ENCODE measurements at places on chromosomes 16 and 17.
A peak's percentile ranks its signal among the peaks of the same experiment; 100 is the strongest.

GRCh38 chr17:41442739-41443138 is 2.0 kb upstream of the KRT38 start:
- DNase-seq: no peak

GRCh38 chr17:77763023-77763422 is 195.5 kb upstream of the TNRC6C start:
- no peak for DNase-seq

GRCh38 chr17:7235693-7236665 is 1.7 kb upstream of the DVL2 start:
- DNase-seq: no peak

GRCh38 chr17:47952171-47953021 is 5.3 kb downstream of the PRR15L start:
- no peak for DNase-seq

DNA sequence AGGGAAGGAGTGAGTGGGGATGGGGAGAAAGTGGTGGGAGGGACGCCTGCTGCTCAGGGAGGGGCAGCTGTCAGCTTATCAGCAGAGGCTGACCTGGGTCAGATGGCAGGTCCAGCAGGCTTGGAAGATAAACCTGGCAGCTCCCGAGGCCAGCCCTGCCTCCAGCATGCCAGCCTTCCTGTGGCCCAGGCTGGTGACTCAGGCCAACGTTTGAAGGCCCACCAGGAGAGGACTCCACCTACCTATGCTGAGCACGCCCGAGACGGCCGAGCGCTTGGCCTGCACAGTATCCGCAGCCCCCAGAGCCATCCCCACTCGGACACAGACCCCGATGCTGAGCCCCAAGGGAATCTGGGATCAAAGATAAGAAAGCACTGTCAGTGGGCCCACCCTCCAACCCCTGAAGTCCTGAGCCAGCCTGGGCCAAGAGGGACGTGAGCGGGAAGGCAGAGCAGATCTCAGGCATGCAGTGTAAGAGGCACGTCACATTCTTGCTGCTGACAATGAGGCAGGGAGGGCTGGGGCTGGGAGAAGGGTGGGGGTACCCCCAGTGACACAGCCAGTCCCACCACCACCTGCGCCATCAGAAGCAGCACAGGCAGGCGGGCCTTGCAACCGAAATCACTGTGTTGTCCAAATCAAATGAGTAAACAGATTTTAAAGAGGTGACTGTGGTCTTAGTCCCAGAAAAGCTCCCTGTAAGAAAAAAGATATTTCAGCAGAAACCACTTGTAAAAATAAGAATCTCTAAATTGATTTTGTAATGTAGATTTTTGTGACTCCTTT is 12.4 kb downstream of the SLC47A2 start:
- DNase-seq: no peak

DNA sequence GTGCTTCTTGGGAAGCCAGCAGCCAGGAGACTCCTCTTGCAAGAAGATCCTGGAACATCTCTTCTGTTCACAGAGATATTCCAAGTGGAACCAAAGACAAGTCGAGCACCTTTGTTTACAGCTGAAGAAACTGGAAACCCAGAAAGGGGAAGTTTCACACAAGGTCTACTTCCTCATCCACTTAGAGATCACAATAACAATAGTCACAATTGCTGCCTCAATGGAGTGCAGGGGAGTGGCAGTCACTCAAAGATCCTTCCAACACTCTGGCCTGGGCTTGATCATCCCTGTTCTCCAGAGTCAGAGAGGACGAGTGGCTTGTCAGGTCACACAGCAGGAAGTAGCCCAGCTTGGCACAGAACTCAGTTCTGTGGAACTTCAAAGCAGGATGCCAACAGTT is 46.9 kb upstream of the SIAH1 start:
- no peak for DNase-seq

- DNase-seq: no peak
Measured at GRCh38 chr16:10767127-10767526, 23.5 kb downstream of the NUBP1 start.

DNA sequence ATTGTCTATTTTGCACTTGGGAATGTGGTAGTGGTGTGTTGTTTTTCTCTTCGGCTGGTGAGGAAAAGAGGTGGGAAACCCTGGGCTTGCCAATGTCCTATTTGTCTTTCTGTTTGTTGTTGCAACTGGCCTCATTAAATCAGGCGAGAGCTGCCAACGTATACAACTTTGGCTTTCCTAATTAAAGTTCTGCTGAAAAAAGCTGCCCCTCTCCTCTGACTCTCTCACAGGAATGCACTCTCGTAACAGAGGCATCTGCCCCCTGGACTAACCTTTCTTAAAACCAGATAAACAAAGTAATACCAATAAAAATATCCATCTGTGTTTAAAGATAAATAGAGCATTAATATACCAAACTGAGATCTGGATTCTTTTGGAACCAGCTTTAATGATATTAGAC is 7.8 kb downstream of the CDRT15 start:
- no peak for DNase-seq

GRCh38 chr17:54435966-54436365 is 464.7 kb upstream of the TOM1L1 start:
- no peak for DNase-seq

GRCh38 chr16:54493061-54493460 is 206.5 kb upstream of the IRX3 start:
- DNase-seq: no peak

- no peak for DNase-seq
Measured at GRCh38 chr16:30519120-30520049, 7.0 kb downstream of the ZNF768 start.

DNA sequence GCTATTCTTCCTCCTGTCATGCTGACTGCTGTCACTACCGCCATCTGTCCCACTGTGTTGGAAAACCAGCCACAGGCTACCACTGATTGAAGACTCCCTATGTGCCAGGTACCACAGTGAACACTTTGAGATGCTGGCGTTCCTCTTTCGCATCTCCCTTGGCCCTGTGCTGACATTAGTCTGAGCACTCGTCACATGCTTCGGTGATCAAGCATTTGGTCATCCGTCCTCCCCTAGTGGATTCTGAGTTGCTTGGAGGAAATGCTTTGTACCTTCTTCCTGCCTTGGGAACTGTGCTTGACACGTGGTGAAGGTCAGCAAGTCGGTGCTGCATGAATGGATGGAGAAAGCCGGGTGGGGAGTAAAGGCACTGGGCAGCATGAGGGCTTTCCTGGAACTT is 260.1 kb downstream of the SNX29 start:
- no peak for DNase-seq

DNA sequence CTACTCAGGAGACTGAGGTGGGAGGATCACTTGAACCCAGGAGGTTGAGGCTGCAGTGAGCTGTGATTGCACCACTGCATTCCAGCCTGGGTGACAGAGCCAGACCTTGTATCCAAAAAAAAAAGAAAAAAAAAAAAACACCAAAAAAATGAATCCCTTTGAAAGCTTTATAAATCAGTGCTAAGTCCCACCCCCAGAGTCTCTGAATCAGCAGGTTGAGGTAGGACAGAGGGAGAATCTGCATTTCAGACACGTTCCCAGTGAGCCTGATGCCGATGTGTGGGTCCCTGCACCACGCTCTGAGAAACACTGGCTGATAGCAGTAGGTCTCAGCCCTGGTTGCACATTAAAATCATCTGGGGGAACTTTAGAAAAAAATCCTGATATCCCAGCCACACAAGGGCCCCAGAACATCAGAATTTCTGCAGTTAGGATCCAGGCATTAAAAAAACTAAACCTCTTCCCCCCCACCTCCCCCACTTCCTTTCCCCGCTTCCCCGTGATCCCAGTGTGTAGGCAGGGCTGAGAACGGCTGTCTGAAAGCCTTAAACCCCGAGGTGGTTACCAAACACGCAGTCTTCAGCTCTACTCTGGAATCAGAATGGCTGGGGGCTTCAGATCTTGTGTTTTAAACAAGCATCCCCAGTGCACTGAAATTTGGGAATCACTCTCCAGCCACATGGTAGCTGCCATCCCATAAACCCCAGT is 27.3 kb upstream of the GPRC5B start:
- DNase-seq: no peak

DNA sequence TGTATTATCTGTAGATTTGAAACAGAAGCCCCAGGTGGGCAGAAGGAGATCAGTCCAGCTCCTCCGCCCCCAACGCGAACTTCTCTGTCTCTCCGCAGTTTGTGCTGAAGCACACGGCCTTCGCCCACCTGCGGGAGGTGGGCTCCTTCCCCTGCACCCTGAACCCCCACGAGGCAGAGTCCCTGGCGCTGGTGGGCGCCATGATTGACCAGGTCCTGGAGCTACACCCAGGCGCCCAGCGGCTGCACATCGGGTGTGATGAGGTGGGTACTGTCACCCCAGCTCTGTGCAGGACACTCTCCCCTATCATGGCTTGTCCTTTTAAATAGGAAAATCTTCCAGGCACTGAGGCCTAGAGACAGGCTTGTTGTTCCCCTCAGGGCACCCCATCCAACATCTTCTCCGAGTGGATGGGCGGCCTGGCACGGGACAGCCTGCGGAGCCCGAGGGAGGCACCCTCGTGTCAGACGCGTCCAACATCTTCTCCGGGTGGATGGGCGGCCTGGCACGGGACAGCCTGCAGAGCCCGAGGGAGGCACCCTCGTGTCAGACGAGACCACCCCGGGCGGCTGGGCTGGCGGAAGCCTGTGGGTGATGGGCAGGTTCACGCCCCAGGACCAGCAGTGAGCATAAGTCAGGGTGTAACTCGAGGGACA is 15.3 kb upstream of the OGFOD3 start:
- no peak for DNase-seq

DNA sequence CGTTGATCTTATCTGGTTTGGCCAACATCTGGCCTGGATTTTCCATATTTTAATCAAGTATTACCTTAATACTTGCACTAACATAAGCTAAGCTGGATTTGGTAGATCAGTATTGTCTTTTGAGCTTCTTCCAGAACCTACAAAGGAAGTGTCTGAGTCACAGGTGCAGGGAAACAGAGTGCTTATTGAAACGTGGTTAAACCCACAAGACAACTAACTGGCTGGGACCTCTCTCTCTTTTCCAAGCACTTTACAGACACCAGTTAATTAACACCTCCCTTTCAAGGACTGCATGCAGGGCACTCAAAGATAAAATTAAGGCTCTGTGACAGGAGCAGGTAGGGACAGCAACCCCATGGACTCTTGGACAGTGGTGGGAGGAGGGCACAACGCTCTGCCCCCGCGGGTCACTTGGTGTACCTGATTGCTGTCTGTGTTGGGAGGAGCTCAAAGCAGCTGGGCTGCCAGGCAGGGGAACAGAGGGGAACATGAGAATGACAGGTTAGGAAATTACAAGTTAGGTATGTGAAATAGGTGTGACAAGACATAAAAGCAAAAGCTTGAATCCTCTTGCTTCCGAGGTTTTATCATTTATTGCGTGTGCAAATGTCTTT is 133.7 kb upstream of the MON1B start:
- no peak for DNase-seq

DNA sequence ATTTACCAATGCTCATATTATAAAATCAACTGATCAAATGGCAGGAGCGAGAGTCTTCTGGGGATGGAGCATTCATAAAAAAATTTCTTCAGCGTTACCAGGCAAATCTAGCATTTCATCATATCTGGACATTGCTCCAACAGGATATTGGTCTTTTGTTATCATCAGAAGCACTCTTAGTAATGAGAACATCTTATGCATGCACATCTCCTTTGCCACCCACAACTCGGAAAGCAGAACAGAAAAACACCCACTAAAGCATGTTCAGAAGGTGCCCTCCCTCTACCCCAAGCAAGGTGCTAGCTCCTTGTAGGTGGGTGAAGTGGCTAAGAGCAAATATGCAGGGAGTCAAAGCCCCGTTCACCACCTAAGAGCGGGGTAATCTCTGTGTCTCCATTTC is 18.9 kb downstream of the ARHGAP17 start:
- no peak for DNase-seq

DNA sequence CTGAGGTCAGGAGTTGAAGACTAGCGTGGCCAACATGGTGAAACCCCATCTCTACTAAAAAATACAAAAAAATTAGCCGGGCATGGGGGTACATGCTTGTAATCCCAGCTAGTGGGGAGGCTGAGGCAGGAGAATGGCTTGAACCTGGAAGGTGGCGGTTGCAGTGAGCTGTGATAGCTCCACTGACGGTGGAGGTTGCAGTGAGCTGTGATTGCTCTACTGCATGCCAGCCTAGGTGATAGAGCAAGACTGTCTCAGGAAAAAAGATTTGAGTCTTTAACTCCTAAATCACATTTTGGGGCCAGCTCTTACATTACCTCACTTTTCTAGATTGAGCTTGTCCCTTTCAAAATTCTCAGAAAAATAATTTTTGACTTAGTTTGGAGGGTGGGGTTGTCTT is 15.2 kb downstream of the VMP1 start:
- no peak for DNase-seq

DNA sequence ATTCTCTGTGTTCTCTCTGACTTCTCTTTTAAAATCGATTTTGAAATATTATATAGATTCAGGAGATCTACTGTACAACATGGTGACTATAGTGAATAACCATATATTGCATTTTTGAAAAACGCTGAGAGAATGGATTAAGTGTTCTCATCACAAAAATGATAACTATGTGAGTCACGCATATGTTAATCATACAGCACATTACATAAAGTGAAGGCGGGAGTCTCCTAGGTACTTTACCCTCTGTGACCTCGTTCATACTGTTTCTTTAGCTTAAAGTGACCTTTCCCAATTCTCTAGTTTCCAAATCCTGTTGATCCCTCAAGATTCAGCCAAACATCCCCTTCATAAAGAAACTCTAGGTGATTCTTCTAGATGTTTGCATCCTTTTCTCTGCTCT is 3.1 kb upstream of the KRTAP3-2 start:
- DNase-seq: no peak

GRCh38 chr17:44222112-44222869 is 2.8 kb upstream of the UBTF start:
- DNase-seq: peak; percentile 73

- DNase-seq: no peak
Measured at GRCh38 chr17:82483836-82484235, 25.3 kb downstream of the NARF start.

DNA sequence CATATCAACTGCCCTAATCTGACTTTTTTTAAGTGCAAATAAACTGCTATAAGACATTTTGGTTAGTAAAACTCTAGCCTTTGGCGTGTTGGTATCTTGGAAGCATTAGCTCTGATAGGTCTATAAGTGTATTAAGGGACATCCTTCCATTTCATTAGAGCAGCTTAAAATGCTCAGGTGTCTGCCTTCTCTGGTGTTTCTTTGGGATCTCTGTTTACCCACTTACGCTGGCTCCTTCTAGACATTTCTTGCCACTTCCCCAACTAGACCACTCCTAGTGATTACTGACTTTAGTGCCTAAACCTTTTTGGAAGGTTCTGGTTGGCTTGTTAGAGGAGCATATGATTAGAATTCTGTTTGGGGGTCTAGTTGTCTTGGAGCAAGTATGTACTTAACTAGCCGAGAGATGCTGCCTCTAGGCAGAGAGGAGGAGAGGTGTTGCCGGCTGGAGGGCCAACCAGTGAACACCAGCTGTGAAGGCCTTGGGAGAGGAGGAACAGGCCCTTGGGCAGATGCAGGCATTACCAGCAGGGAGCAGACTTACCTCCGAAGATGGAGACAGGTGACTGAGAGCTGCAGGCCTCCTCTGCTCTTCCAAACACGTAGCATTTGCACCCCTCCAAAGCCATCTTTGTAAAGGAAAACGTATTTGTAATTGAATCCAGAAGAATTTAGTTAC is 15.2 kb upstream of the CLEC18C start:
- DNase-seq: no peak
